ENCODE measurements at places on chromosomes 2 and 18.

- DNase-seq, result no peak
These were observed 203.3 kb downstream of the NR4A2 start for GRCh38 chr2:156129227-156129626.

- DNase-seq, result no peak
These were observed 152.9 kb downstream of the SMAD7 start for GRCh38 chr18:48797841-48798255.

DNA sequence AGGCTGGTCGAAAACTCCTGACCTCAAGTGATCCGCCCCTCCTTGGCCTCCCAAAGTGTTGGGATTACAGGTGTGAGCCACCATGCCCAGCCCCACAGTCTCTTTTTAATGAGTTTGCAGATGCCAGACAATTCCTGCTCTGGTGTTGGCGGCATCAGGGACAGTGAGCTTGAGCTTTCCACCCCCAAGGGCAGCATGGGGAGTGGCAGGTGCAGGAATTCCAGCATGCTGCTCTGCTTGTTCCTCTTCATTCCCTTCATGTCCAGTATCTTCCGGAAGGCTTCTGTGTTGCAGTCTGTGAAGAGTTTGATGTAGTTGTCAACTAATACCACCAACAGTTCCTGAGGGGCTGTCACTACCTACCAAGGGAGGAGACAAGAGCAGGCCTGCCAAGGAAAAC is 137.3 kb downstream of the SS18 start:
- no peak for DNase-seq

- no peak for DNase-seq
These were observed 19.3 kb downstream of the SLC30A3 start for GRCh38 chr2:27243391-27244130.

DNA sequence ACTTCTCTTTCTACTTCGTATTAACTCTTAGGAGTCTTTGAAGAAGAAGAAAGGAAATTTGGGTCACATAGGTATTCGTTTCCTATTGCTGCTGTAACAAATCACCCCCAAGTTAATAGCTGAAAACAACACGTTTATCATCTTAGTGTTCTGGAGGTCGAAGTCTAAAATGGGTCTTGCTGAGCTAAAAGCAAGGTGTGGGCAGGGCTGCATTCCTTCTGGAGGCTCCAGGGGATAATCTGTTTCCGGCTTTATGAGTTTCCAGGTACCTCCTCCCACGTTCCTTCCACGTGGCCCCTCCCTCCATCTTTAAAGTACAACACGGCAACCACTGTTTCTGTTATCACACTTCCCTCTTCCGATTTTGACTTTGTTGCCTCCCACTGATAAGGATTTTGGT is 233.5 kb upstream of the RBBP8 start:
- DNase-seq, result no peak

DNA sequence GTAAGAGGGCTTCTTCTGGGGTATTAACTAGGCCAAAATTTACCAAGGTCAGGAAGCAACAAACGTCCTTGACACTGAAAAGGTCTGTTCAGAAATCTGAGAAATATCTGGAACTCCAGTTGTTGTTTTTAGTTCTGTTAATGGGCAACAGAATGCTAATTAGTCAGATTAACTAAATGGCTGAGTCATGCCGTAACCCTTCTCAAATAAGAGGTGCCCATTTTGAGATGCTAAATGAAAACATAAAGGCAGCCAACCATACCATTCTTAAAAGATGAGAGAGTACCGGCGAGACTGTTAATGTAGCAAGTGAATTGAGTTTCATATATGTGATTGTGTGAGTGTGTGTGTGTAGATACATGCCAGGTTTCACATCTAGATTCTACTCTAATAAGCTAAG is 147.9 kb upstream of the GAREM1 start:
- DNase-seq, result no peak

- DNase-seq, result no peak
These were observed 171.3 kb downstream of the ARHGAP15 start for GRCh38 chr2:143300536-143300935.

DNA sequence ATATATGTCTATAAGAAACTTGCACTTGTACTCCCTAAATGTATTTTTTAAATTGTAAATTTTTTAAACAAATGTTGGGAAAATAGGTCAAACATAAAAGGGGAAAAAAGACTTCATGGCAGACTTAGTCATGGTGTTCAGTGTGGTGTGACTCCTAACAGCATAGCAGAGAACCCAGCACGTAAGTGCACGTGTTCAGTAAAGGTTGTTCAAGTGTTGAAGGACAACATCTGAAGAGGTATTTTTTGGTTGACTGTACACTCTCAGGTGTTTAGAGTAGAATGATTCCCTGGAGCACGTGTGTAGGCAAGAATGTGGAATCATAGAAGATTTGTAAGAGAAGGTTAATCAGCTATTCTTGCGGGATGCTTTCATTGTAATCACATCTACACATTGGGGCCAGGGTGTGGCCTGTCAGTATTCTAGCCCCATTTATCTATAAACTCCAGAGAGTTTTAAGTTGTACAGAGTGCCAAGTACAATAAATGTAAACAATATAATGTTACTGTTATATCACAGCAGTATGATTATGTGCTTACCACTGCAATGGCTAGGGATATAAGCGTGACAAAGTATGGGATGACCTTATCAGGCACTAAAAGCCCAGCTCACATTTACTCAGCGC is 106.8 kb downstream of the CRIM1 start:
- no peak for DNase-seq

DNA sequence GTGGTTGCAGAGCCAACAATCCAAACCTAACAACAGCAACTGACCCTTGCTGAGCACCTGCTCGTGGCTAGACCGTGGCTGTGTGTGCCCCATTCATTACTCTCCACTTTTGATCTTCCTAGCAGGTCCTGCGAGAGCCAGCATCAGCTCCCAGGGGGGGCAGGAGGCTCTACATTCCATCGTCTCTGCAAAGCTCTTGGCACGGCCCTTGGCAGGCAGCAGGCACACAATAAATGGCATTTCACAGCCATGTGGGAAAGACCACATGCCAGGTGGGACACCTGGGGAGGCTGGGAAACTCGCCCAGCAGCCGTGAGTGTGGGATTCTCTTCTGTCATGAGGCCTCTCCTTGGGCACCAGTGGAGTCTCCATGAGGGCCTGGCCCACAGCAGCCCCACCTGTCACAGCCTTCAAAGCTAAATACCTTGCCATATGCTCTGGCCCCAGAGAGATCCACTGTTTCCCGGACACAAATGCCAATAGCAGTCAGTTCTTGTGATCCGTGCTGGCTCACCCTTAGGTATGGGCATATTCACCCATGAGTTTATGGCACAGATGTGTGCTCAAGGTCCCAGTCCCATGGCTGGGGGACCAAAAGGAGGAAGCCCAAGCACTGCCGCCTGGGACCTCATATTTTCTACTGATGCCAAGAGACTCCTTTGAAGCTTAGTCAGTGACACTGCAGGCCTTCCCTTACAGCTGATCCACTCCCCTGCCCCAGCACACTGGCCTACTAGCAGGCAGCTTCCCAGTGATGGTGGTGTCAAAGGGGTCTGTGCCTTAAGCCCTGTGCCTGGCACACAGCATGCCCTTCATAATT is 6.8 kb upstream of the TEX51 start:
- no peak for DNase-seq

- DNase-seq, result no peak
These were observed 51.8 kb downstream of the STK25 start for GRCh38 chr2:241456546-241456945.

DNA sequence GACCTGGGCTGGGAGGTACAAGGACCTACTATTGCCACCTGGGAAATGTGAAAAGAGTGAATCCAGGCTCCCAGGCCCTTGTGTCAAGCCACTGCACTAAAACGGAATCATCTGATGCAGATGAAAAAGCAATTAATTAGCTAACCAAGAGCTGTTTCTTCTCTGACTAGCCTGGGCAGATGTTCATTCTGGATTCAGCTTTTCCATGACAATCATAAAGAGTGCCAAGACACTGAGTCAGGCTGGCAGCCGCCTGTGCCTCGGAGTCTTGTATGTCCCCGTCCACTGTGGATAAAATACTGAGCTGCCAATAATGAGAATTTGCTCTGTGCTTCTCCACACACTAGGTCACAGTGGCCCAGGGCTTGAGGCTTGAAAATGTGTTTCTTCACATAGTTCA is 21.7 kb upstream of the LCLAT1 start:
- no peak for DNase-seq

- no peak for DNase-seq
These were observed 105.5 kb downstream of the CAPN13 start for GRCh38 chr2:30701782-30702181.

DNA sequence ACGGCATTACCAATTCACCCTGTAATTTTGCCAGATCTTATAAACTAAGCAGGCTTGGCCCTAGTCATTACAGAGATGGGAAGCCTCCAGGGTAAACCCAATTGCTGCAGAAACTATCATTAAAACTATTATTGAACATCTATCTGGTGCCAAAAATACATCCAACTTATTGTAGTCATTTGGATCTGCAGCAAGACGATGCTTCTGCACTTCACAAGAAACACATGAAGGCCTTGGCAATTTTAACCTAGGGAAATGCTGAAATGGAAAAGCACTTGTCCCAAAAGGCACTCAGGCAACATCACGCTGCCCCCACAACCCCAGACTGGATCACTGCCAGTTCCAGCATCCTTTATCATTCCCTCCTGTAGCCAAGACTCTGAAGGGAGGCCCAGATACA is 85.3 kb upstream of the ACVR2A start:
- no peak for DNase-seq

GRCh38 chr2:109206569-109207146 is 77.7 kb downstream of the SH3RF3 start:
- no peak for DNase-seq

DNA sequence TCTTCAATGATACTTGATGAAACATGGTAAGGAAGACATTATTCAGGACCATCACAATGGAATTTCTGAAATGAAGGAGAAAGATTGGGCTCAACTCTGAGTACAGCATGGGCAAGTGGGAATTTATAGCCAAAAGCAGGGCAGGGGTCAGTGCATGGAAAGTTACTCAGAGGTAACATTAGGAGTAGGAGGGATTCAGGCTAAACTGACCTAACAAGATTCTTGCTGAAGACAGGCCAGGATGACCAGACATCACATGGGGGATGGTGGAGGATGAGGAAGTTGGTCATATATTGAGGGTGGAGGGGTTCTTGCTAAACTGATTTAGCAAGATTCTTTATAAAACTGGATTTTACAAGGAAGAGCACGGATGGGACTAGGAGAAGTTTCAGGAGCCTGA is 489.8 kb downstream of the ADCYAP1 start:
- DNase-seq, result no peak

- DNase-seq, result peak; percentile 2
These were observed 30.3 kb downstream of the MAIP1 start for GRCh38 chr2:199985625-199986207.

DNA sequence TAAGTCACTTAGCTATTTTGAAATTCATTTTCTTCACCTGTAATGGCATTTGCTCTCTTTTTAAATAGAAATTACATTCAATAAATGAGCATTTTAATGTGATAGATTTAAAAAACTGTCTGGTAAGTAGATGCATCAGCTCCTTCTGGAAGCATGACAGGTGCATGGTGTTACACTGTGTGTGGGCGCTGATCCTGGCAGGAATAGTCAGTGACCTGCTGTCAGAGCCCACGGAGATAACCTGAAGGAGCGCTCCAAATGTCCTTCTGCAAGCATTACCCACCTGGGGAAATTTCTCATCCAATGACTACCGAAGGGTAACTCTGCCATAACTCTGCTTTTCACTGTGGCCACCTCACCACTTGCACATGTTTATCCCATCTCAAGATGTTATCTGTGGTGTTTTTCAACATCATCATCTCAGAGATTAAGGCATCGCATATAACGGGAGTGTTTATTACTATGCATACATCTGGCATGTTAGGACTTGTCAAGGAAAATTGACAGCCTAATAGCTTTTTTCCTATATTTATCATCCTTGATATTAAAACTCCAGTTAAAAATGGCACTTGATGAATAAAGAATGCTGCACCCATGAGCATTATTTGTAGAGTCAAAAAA is 637.3 kb downstream of the ERBB4 start:
- no peak for DNase-seq

DNA sequence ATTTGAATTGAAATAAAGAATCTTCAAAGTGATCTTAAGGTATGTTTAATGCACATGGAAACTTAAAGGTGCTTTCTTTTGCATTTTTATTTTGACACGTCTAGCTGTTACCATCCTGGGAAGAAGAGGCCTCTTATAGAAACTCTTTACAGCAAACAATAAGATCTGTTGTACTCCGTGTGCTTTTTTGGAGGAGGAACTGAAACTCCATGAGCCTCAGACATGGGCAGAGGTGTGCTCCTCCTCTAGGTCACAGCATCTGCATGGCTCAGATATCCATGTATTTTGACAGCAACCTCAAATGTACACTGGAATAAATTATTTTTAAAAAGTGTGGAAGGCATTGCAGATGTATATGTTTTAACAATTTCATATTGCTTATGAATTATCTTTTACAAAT is 783.3 kb upstream of the SALL3 start:
- DNase-seq, result no peak

DNA sequence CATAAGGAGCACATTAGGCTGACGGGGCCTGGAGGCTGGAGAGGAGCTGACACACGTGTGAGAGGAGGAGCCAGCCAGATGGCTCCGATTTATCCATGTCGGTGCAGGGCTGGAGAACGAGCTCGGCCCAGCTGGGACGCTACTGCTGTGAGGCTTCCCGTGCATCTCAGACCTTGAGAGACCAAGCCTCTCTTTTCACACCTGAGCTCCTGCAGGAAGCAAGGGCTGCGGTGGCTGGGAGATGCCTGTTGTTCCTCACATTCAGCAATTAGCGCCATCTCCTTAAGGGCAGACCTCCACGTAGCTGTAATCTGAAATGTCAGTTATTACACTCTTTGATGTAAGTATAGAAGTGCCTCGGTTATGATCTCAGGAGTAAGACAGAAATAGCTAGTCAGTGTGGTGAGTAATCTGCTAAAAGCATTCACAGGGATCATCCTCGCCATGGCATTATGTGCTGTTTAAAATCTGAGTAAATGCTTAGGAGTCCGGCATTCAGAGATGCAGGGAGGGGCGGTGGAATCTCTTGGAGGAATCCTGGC is 107.9 kb downstream of the PRKCE start:
- DNase-seq, result no peak

GRCh38 chr2:145740302-145740701 is 1220.4 kb upstream of the ZEB2 start:
- no peak for DNase-seq

DNA sequence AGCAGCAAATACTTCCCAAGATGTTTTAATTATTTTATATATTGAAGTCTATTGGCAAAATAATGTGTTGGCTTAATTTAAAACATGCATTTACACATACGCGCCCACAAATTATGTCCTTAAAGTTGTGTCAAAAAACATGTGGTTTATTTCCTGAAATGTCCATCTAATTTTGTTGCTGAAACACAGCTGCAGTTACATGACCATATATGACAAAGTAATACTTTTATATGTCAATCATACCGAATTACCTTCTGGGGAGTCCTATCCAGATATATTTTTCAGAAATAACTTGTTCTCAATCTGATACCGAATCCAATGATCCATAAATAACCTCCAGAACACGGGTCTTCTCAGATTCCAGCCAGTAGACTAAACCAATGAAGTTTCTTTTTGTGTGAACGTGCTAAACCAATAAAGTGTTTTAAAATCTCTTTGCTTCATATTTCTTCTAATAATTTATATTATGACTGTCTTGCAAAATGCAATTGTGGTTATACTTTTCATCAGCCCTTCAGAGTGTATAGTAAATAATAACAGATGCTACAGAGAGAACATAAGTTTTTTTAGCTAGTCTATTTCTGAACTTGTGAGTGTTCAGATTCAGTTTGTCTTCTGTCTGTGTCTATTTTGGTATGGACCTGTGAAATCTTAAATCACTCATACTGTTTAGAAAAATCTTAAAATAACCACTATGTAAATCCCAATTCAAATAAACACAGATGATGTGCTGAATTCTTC is 2.4 kb downstream of the SCG2 start:
- no peak for DNase-seq
